Fibroblast of skin of left biceps (primary cell): ENCODE measurements at places on chromosomes 2 and 18.

GRCh38 chr2:27808418-27808817 lies 36.9 kb downstream of the MRPL33 start:
- no peak for DNase-seq

DNA sequence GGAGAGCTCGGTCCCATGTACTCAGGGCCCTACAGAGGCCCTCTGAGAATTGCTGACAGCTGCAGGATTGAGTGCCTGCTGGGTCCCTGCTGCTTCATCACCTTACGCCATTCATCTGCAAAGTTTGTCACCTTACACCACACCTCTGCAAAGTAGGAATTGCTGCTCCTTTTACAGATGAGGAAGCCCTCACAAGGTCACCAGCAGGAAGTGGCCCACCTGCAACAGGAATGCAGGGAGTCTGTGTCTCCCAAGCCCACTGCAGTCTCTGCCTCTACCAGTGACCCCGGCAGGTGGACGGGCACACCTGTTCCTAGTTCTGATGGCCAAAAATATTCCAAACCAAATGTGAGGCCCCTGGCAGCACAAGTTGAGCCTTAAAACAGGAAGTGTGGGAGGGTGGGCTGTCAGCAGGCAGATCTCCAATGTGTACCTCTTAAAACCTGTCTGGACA lies 441.4 kb downstream of the NBAS start:
- DNase-seq: no peak

DNA sequence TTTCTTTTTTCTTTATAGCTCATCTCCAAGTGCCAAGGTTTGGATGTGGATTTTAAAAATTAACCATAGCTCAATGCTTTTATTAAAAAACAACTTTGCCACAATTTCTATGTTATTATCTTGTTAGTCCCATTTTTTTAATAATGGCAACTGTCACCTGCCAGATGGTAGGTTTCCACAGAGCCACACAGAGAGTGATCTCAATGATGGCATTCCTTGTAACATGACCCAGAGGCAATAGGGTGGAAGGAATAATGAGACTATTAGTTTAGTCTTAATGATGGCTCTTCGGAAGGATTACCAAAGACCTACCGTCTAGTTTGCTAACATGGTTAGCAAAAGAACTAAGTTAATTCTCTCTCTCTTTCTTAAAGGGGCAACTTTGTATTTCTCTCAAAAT lies 64.0 kb downstream of the REL start:
- no peak for DNase-seq

DNA sequence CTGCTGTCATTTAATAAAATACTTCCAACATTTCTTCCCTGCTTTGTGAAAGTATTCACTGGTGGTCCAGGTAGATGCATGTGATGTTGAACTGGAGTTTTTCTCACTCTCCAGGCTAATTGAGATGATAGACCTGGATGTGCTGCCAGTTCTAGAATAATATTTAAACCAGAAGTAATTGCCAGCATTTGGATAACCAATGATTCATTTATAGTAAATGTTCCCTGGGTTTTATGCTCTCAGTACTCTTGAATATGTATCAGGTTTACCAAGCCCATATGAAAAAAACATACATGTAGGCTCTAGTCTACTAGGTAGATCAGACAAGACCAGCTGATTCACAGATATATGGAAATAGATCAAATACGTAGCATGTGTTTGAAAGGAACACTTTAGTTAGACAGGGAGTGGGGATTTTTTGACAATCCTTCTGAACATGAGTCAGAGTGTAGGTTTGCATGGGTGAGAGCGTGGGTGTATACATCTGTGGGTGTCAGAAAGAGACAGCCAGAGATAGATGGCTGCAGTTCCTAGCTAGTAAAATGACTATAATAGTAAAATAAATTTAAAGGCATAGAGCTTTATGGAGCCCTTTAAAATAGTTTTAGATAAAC lies 115.1 kb downstream of the NAB1 start:
- DNase-seq: no peak

DNA sequence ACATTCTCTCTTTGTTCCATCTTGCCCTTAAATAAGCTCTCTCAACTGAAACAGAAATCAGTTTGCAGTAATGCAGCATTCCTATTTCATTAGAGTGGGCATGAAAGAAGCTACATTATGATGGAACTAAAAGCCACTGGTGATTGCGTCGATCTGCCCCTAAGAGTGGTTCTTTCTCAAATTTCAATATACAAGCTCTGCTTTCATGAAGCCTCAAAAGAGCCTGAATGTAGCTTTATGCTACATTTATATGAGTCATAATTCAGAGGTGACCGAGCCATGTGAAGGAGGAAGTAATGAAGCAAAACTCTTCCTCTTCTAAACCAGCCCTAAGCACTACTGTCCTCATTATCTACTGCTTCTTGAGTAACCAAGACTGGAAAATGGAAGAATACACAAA lies 64.8 kb upstream of the CYTIP start:
- DNase-seq: no peak

GRCh38 chr18:45835057-45835636 lies 9.7 kb downstream of the SIGLEC15 start:
- DNase-seq: no peak
